Sigmoid colon (tissue), 7 donors: ENCODE measurements at places on chromosomes 5 and 9. TPM values are rescaled to one million over a fixed set of nuclear protein-coding genes. Genes with fewer than 3 reads are reported as not detected.

PLAA gene
- 16.2 TPM for polyA plus RNA-seq

HAVCR2 gene
- polyA plus RNA-seq = 6.4 TPM

PDE6A gene
- polyA plus RNA-seq = 1.6 TPM

CCL27 gene
- polyA plus RNA-seq = 0.63 TPM

MLANA gene
- not detected for polyA plus RNA-seq

COMMD10 gene
- 21.6 TPM for polyA plus RNA-seq

CDH18 gene
- not detected for polyA plus RNA-seq

TOR4A gene
- polyA plus RNA-seq = 6.6 TPM

RGS7BP gene
- not detected for polyA plus RNA-seq

SPATA31E1 gene
- polyA plus RNA-seq = 0.01 TPM

DMRTA1 gene
- 0.46 TPM for polyA plus RNA-seq

IL13 gene
- 0.15 TPM for polyA plus RNA-seq

PCDHA6 gene
- polyA plus RNA-seq = not detected

SPINK6 gene
- not detected for polyA plus RNA-seq

CAMK4 gene
- 4.0 TPM for polyA plus RNA-seq

HNRNPA0 gene
- 19.2 TPM for polyA plus RNA-seq

CYSRT1 gene
- polyA plus RNA-seq = 0.54 TPM

OBP2B gene
- polyA plus RNA-seq = not detected

ARHGEF37 gene
- 7.2 TPM for polyA plus RNA-seq

ORM2 gene
- not detected for polyA plus RNA-seq

SH3GLB2 gene
- polyA plus RNA-seq = 49.7 TPM

TAF1L gene
- polyA plus RNA-seq = not detected

SAPCD2 gene
- polyA plus RNA-seq = 3.6 TPM

OTP gene
- polyA plus RNA-seq = not detected

COL15A1 gene
- polyA plus RNA-seq = under 0.01 TPM

CEL gene
- polyA plus RNA-seq = 4.8 TPM

TBCA gene
- 240 TPM for polyA plus RNA-seq

ANKRD33B gene
- polyA plus RNA-seq = 2.1 TPM

GRIN1 gene
- 0.69 TPM for polyA plus RNA-seq

CARTPT gene
- not detected for polyA plus RNA-seq

MYORG gene
- 5.5 TPM for polyA plus RNA-seq

OLFM1 gene
- 13.6 TPM for polyA plus RNA-seq

PCDHA9 gene
- polyA plus RNA-seq = not detected

DMGDH gene
- not detected for polyA plus RNA-seq

PLK2 gene
- polyA plus RNA-seq = 6.4 TPM

SPINK13 gene
- polyA plus RNA-seq = not detected

PCDHGA4 gene
- polyA plus RNA-seq = not detected

PCDHA12 gene
- not detected for polyA plus RNA-seq

PRUNE2 gene
- polyA plus RNA-seq = 32.2 TPM

TAF11L7 gene
- polyA plus RNA-seq = not detected

FBP1 gene
- 39.6 TPM for polyA plus RNA-seq

FAF2 gene
- polyA plus RNA-seq = 4.2 TPM

ANKRD18A gene
- polyA plus RNA-seq = under 0.01 TPM

LCN1 gene
- 0.10 TPM for polyA plus RNA-seq
